ENCODE measurements at places on chromosomes 4 and X.
A peak's percentile ranks its signal among the peaks of the same experiment; 100 is the strongest.

GRCh38 chr4:1122505-1122904 is 9.1 kb upstream of the RNF212 start:
- no peak for DNase-seq

DNA sequence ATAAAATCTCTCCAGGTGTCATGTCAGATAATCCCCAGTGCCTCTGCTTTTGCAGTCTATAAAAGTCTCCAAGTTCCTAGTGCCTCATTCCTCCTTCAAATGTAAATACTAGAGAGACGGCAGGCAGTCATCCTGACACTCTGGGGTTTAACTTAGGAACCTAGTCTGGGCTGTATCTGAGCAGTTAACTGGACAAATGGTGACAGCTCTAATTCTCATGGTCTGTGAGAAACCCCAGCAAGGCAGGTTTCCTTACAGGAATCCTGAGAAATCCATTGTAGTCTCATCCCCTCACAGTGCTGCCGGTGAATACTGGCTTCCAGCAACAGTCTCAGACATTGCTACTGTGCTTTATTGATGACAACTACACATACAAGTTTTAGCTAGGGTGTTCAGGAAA is 246.8 kb downstream of the SNCA start:
- DNase-seq: no peak

DNA sequence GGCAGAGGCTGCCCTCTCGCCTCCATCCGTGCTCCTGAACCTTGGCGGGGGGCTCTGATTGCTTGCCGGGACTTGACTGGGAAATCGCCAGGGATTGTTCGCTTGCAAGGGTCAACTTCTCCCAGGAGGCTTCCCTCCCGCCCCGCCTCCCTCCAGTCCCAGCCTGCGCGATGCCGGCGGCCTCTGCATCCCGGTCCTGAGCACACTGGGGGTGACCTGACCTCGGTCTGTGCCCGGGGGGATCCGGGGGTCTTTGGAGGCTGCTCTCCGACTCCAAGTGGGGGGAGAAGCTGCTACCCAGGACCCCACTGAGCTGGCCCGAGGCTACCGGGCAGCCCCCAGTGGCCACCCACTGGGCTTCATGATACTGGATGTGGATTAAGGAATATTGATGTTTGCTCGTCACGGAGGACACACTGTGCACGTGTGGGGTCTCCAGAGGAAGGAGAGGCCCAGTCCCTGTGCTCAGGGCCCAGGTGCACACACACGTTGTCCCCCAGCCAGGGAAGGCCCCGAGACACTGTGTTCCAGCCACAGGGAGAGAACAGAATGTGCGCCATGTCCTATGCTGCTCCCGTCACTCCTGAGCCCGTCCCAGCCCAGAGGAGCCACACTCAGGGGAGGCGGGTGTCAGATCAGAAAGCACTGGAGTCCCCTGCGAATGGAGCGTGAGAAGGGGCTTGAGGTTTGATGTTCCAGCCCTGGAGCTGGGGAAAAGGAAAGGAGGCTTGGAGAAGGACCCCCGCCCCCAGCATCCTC is 55.9 kb upstream of the NKX1-1 start:
- no peak for DNase-seq

GRCh38 chrX:53580742-53581504 is 105.6 kb downstream of the HUWE1 start:
- DNase-seq: no peak

GRCh38 chrX:15619053-15619755 is 18.4 kb upstream of the ACE2 start:
- no peak for DNase-seq

DNA sequence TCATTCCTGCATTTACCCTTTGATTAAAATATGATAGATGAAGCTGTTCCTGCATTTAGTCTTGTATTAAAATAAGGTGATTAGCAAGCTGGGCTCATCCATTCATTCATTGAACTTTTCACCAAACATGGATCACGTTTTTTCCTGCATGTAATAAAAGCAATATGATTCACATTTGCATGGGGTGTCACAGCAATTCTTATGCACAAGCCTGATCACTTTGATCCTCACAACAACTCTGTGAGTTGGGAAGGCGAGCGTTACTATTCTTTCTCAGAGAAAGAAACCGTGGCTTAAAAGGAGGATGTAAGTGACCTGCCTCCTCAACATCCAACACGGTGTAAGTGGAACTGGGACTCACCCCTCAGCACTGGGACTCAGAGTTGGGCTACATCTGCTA is 20.0 kb downstream of the CHRNA9 start:
- no peak for DNase-seq

GRCh38 chr4:169397762-169398161 is 127.0 kb upstream of the SH3RF1 start:
- no peak for DNase-seq

- no peak for DNase-seq
Observed at GRCh38 chr4:1790005-1790404, 3.1 kb upstream of the FGFR3 start.

DNA sequence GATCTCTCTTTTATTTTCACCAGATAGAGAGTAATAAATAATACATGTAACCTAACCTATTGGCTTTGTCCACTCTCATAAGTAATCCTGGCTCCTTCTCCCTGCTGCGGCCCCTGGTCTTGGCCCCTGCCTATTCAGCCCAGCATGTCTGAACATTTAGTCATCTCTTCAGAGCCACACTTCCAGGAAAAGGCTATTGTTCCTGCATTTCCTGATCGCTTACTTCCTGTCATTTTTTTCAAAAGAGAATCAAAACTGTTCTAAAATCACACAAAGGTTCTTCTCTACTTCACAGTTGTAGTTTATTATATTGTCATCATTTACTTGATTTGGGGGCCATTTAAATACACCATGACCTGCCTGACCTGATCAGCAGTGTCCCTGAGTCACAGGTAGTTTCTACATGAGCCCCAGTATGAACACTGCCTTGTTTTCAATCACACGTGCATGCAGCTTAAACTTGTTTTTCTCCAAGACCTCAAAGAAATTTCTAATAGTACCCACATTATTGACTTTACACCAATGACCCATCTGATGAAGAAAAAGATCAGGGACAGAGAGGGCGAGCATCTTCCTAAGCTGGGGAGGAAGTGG is 47.4 kb upstream of the KDR start:
- DNase-seq: no peak

- no peak for DNase-seq
Observed at GRCh38 chrX:110374559-110374958, 15.9 kb downstream of the RTL9 start.

- DNase-seq: peak; percentile 42
Observed at GRCh38 chr4:170202721-170203120, 113.0 kb upstream of the AADAT start.

GRCh38 chr4:168612450-168613135 is 115.7 kb downstream of the PALLD start:
- no peak for DNase-seq

DNA sequence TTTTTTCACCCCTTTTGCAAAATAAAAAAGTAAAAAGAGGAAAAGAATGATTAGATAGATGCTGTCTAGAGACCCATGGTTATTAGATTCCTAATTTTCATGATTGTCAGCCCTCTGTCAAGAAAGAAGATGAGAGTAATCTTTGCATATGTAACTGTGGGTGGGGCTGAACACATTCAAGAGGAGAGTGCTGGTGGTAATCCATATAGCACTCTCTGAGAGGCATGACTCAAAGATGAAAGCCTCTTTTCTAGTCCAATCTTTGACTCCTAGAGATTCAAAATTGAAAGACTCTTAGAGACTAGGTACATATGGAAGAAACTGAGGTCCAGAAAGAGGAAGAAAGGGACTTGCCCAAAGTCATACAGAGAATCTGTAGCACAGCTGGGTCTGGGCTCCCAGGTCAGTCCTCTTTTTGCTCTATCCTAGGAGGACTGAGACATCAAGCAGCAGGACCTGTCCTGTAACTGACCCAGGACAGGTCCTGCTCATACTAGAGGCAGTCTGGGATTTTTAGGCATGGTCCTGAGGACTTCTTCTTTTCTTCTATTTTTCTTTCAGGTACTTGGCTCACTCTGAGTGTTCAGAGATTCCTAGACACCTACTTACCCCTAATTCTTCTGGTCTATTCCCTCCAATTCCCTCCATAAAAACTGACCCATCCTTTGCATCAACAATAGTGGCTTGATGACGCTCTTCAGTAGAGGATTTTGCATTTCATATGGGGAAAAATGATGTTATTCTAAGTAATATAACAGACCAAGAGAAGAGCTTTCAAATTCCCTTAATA is 23.8 kb downstream of the VSIG4 start:
- DNase-seq: no peak

DNA sequence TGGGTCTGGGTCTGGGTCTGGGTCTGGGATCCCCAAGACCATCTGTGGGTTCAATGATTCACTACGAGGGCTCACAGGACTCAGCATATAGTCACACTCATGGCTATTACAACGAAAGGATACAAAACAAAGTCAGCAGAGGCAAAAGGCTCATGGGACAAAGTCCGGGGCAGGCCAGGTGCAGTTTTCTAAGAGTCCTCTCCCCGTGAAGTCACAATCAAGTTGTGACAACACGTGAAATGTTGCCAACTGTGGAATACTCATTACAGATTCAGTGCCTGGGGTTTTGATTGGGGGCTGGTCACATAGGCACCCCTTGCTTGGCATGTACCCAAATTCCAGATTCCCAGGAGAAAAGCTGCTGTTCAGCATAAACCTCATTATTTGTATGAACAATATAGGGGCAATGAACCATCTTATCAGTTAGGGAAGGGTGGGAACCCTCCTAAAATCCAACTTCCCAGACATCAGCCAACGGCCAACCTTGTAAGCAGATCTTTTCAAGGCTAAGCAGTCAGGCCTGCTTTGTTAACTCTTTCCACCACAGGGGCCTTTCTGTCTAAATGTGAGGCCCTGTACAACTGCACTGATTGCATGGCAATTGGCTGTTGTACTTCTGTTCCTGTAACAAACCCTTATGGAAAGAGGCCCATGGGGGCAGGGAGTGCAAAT is 58.2 kb upstream of the DIPK2B start:
- no peak for DNase-seq

DNA sequence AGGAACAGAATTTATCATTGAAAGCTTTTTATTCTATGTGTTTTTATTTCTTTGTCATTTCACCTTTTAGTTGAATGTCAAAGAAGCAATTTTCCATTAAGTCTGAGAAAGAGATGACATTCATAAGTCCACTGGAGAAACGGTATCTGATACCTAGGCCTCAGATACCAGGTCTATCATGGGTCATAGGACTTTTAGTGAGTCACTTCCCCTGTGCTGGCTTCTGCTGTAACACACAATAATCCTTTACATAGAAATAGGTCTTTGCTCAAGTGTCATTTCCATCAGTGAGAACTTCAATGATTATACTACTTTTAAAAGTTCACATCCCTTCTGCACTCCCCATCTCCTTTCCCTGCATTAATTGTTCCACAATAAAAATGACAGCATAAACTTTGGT is 125.5 kb upstream of the ARMCX2 start:
- DNase-seq: no peak

DNA sequence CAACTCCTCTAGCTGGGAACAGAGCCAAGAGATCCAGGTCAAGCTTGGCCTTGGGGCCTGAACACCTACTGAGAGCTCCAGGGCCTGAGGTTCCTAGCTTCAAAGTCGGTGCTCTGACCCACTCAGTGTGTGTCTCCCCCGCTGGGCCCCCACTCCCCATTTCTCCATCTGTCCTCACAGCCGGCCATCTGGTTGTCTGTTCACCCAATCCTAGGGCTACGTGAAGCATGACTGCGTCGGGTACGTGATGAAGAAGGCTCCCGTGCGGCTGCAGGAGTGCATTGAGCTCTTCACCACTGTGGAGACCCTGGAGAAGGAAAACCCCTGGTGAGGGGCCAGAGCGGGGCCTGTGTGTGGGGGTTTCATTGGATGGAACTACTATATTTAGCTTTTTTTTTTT is 12.3 kb downstream of the USP11 start:
- no peak for DNase-seq

GRCh38 chrX:21873063-21873775 is 17.4 kb downstream of the YY2 start:
- DNase-seq: no peak

- DNase-seq: no peak
Observed at GRCh38 chrX:153776611-153777045, 4.2 kb upstream of the SRPK3 start.

GRCh38 chrX:15194146-15194545 is 75.7 kb downstream of the ASB9 start:
- no peak for DNase-seq

- no peak for DNase-seq
Observed at GRCh38 chr4:3819210-3819919, 53.2 kb downstream of the ADRA2C start.

DNA sequence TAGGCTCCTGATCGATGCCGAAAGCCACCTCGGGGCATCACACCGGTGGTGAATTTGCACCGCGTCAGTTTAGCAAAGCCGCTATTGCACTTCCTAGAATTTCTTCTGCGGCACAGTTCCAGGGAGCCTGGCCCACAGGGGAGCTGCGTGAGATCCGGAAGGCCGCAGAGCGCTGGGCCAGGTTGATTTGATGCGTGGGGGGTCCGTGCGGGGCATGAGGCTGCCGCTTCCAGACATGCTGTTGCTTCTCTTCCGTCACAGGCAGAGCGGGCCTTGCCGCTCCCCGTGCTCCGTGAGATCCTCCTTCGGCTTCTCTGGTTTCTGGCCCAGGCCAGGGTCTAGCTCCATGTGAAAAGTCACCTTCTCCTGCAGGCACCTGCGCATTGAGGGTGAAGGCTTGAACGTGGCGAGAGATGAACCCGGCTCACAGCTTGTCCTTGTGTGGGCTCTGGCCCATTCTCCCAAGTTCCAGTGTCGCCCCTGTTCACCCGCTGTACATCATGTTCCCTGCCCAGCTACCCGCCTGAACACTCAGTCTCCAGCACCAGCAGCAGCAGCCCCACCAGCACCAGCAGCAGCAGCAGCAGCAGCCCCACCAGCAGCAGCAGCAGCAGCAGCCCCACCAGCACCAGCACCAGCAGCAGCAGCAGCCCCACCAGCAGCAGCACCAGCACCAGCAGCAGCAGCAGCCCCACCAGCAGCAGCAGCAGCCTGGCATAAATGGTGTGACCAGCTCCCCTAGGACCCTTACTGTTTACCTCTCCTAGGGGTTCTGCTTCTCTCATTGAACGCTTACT is 131.2 kb downstream of the TRIML1 start:
- no peak for DNase-seq

GRCh38 chr4:112905728-112906127 is 143.7 kb upstream of the ANK2 start:
- no peak for DNase-seq

- no peak for DNase-seq
Observed at GRCh38 chr4:142539796-142540482, 306.2 kb downstream of the INPP4B start.

GRCh38 chr4:78767350-78767749 is 8.8 kb upstream of the BMP2K start:
- no peak for DNase-seq

DNA sequence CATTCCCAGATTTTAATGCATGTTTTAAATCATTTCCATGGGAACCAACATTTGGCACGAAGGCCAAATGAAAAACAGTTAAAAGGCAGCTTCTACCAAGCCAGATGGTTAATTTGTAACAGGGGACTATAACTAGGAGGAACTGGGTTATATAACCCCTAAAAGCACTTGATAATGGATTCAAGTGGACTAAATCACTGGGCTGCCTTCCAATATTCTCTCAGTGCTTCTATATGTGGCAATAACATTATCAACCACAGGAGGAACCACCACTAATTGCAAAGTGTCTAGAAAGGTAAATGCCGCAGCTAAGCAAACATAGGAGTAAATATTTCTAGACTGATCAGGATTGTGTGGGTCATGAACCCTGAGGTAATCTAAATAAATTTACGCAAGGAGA is 391.5 kb downstream of the UBE2NL start:
- DNase-seq: no peak

GRCh38 chr4:186957952-186958555 is 234.4 kb upstream of the FAT1 start:
- no peak for DNase-seq

GRCh38 chrX:72114306-72114705 is 17.4 kb downstream of the RTL5 start:
- no peak for DNase-seq

GRCh38 chr4:55543858-55544257 is 2.9 kb downstream of the CLOCK start:
- DNase-seq: no peak

Data from SIG-M5 (cell line).